Fibroblast of the conjunctiva (primary cell): ENCODE measurements at places on chromosomes 5 and 9.

- DNase-seq, result no peak
These were observed 34.2 kb downstream of the THBS4 start for GRCh38 chr5:80069251-80069800.

GRCh38 chr5:56637321-56637920, 177.9 kb upstream of the MAP3K1 start:
- no peak for DNase-seq

DNA sequence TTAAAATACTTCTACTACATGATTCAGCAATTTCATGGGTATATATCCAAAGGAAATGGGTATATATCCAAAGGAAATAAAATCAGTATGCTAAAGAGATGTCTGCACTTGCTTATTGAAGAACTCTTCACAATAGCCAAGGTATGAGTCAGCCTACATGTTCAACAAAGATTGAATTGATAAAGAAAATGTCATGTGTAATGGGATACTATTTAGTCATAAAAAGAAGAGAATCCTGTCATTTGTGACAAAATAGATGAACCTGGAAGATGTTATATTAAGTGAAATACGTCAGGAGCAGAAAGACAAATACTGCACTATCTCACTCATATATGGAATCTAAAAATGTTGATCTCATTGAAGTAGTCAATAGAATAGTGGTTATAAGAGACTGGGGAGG, 944.5 kb upstream of the CTNND2 start:
- DNase-seq, result no peak

DNA sequence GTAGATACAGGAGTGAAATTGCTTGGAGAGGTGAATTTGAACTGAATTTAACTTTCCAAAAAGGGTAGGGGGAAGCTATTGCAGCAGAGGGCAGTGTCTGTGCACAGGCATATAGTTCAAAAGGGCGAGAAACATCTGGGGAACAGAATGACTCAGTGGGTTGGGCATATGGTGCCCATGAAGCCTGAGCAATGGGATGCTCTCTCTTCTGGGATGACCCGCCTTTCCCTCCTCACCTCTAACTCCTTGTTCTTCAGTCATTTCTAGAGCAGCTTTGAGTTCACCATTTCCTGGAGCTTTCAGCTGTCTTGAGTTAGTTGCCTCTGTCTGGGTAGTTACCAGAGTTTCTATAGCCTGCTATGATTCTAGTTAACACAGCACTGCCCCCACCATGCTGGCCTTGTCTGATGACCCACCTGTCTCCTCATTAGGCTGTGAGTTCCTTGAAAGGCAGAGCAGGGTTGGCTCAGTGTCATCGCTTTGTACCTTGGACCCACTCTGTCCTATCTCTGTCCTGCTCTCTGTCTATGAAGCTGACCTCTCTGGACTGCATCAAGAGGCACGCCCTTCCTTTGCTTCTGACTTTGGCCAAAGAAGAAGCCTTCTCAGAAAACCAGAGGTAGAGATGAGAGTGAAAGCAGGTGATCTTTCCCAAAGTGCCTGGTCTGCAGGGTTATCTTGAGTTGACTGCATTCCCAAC, 299.6 kb upstream of the KLF4 start:
- DNase-seq, result no peak

GRCh38 chr5:149126906-149127305, 14.4 kb upstream of the ABLIM3 start:
- DNase-seq, result no peak

- peak; percentile 17 for DNase-seq
These were observed 68.7 kb downstream of the ACTL7B start for GRCh38 chr9:108786901-108787689.

DNA sequence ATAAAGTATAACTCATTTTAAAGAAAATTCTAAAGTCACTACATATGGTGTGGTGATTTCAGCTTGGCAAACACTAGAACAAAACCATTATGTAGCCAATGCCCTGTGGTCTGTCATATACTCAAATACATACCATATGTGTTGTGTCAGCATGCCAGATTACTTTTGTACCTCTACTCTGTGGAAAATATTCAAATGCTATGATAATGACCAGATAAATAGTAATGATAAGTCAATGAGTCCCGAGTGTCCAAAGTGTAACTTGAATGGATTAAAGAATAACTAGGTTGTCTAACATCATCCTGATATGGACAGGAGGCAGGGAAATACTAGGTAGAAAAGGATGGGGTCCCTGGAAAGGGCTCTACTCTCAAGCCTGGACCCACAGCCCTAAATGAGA, 58.0 kb upstream of the IL6ST start:
- DNase-seq, result no peak

DNA sequence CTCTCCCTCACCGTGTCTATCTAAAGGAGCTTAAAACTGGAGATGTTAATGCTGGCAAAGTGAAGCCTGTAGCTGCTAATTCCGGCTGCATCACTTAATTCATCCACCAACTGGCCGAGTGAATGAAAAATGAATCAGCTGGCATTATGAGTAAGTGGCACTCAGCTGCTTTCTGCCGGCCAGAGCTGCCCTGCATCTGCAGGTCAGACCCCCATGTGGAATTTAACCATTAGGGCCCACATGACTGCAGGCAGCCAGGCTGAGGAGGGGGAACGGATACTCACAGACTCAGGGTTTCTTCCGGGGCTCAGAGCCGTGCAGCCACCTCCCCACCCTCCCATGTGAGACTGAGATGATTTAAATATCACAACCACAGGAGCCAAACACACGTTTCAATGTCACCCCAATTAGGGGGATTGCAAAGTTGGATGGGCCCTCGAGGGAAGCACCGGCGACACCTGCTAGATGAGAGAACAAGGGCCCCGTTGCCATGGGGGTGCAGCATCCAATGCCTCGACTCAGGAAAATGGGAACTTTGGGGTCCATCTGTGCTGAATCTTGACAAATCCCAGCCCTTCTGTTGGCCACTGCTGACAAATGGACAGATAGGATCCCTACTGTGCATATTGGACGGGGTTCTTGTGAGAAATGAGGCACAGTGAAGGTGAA, 115.6 kb upstream of the ALDH1B1 start:
- no peak for DNase-seq

GRCh38 chr5:175561085-175561484, 82.7 kb downstream of the SFXN1 start:
- DNase-seq, result no peak

DNA sequence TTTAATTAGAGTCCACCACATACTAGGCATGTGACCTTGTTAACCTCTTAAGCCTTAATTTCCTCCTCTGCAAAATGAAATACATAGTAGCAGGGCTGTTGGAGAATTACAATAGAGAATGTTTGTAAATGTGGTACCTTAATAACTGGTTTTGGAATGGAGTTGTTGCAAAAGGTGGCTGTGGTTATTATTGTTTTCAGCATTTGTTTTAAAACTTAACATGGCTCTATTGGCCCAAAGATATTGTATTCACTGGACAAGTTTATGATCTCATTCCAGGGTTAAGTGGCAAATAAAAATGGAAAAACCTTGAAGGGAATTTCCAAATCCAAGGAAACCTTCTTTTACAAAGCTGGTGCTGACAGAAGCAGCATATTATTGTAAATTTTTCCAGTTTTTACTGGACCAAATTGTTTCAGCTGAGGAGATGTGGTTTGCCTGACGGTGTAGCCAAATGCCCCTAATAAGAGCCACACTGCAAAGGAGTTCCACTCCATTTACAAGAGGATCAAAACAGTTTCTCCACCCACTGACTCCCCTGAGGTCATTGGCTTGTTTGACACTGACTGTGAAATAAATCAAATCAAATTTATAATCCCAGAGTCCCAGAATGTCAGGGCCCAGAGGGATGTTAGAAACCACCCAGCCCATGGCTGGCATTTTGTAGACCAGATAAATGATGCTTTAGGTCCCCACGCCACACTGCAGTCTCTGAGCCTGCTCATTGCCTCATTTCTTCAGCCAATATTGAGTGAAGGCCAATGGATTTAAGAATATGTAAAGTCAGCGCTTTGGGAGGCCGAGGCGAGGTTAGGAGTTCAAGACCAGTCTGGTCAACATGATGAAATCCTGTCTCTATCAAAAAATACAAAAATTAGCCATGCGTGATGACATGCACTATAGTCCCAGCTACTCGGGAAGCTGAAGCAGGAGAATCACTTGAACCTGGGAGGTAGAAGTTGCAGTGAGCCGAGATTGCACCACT, 45.2 kb downstream of the ADRA1B start:
- DNase-seq, result no peak

GRCh38 chr5:6868171-6868570, 154.9 kb downstream of the TENT4A start:
- no peak for DNase-seq

DNA sequence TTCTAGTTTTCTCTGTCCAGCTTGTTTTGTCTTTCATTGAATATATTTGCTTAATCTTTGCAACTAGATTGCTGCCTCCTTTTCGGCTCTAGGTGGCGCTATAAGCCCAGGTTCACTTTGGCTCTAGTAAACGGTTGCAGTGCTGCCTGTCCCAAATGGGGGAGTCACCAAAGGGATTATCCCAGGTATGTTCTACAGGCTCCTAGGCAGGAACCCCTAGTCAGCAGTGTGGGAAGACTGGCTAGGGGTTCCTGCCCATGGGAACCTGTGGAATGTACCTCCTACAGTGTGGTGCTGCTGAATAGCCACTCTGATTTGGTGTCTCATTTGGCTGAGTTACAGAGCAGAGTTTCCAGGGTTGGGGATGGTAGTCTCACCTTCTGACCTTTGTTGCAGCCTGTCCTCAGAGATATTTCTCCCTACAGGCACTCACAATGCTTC, 85.2 kb downstream of the ARSB start:
- DNase-seq, result peak; percentile 41

DNA sequence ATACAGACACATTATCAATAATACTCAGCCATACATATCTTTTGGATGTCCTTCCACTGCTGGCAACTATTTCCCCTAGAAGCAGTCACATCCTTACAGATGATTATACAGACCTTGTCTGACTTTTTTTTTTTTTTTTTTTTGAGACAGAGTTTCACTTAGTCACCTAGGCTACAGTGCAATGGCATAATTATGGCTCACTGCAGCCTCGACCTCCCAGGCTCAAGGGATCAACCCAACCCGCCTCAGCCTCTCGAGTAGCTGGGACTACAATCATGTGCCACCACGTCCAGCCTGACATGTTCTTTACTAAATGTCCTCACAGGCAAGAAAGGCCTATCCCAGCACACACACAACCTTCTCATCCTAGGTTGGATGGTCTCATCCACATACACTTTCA, 24.0 kb downstream of the NR6A1 start:
- no peak for DNase-seq

- no peak for DNase-seq
These were observed 92.8 kb downstream of the GABRG2 start for GRCh38 chr5:162160401-162160800.

DNA sequence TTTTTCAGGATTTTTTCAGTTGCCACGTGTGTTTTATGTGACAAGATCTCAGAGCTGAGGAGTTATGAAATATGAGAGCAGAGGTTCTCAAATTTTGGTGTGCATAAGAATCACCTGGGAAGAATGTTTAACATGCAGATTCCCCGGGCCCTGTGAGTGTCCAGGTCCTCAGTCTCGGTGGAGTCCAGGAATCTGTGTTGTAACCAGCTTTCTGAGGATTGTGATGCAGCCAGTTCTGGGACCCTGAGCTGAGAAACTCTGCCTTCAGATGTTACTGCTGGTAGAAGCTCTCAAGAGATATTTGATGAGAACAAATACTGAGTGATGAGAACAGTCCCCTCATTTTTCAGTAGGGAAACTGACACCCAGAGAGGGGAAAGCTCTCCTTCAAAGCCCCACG, 102.8 kb upstream of the SAP30L start:
- DNase-seq, result no peak

- DNase-seq, result no peak
These were observed 15.7 kb upstream of the AIF1L start for GRCh38 chr9:131080589-131080988.

DNA sequence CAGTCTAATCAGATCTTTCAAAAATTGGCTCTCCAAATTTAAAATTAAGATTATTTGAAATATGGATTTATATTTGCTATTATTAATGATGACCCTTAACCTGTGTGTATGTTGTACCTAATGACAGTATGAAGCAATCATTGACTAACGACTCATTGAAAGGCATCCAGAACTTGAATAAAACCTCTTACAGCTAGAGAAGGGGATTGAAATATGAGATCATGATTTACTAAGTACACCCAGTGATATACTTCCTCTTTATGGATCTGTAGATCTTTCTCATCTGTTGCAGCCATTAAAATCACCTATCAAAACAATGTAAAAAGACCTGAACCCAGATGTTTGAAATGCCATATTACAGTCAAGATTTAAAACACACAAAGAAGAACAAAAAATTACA, 126.5 kb downstream of the RPS23 start:
- DNase-seq, result no peak

DNA sequence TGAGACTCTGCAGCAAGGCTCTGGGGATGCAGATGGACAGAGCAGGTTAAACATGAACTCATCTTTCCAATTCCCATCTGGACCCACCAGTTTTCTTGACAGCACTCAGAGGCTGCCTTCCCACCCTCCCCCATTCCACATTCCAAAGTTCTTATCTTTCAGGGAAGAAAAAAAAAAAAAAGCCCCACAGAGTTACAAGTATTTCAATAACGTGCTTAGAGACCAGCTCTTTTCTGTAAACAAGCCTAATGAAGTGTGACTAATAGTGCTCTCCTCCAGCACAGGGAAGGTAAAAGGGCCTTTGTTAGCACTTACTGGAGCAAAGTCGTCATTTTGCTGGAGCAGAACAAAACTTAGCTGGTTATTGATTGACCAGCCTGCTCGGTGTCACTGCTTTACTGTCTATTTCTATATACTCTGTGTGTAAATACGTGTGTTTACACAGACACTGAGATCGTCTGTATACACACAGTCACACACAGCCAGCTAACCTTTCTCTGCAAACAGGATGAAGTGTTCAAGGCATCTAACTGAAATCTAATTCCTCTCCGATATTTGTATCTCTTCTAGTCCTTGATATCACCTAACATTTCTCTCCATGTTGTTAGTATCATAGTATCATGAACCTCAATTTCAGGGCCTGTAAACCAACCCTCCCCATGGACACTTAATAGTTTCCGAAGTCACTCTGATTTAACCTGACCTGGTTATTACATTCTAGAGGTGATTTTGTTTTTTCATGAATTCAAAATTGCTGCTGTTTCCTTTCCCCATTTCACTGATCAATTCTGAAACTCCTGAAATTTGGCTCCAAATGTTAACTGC, 84.9 kb downstream of the ZNF608 start:
- DNase-seq, result peak; percentile 47

DNA sequence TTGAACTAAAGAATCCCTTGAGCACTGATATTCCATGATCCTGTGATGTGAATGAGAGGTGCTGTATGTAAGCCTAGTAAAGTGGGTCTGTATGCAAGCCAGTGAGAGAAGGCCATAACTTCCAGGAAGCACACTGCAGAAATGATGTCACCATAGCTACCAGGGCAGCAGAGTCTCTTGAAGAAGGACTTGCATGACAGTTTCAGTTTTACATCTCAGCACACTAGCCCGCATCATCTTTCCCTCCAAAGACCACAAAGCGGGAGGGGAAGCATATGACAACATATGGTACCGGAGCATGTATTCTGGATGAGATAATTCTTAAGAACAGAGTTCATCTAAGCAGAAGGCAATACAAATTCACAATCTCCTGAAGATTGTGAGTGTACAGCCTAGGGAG, 37.6 kb upstream of the MAST4 start:
- DNase-seq, result no peak

GRCh38 chr5:31574772-31575171, 42.7 kb downstream of the C5orf22 start:
- no peak for DNase-seq

GRCh38 chr5:99004960-99005359, 76.2 kb upstream of the CHD1 start:
- no peak for DNase-seq
